ENCODE measurements at places on chromosomes 1 and 21.

GRCh38 chr1:71046891-71047634 lies 553 bp downstream of the PTGER3 start:
- no peak for DNase-seq

- DNase-seq, result no peak
Measured at GRCh38 chr1:50335036-50335435, 88.2 kb downstream of the DMRTA2 start.

- no peak for DNase-seq
Measured at GRCh38 chr1:117020526-117021156, 19.1 kb downstream of the CD101 start.

GRCh38 chr1:211343607-211344006 lies 17.0 kb downstream of the TRAF5 start:
- no peak for DNase-seq

DNA sequence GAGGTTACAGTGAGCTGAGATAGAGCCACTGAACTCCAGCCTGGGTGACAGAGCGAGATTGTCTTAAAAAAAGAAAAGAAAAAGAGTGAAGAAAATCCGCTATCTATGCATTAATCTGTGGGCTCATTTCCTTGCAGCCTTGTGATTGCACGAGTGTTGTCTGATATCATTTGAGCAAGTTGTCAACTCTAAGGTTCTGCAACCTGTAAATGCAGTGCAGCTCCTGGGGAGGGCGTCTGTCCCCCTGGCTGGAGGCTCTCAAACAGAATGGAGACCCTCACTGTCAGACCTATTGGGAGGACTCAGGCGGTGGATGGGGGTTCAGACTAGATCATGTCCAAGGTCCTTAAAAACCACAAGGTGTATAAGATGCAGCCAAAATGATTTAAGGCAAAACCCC lies 6.2 kb downstream of the CORT start:
- DNase-seq, result no peak

DNA sequence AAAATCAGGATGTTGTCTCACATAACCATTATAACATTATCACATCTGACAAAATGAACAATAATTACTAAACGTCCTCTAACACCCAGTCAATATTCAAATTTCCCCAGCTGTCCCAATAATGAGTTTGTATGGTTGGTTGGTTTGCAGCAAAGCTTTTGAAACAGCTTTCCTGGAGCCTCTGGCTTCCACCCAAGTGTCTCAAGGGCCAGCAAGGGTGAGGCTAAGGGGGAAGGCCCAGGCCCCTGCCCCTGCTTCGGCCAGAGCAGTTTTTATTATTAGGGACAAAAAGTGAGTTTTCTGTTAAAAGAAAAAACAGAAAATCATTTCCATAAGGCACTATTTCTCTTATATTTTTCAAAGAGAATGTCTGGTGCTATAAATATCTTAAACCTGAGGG lies 19.1 kb upstream of the AVPR1B start:
- no peak for DNase-seq

GRCh38 chr1:143611159-143611558 lies 360.6 kb downstream of the FAM72C start:
- no peak for DNase-seq

DNA sequence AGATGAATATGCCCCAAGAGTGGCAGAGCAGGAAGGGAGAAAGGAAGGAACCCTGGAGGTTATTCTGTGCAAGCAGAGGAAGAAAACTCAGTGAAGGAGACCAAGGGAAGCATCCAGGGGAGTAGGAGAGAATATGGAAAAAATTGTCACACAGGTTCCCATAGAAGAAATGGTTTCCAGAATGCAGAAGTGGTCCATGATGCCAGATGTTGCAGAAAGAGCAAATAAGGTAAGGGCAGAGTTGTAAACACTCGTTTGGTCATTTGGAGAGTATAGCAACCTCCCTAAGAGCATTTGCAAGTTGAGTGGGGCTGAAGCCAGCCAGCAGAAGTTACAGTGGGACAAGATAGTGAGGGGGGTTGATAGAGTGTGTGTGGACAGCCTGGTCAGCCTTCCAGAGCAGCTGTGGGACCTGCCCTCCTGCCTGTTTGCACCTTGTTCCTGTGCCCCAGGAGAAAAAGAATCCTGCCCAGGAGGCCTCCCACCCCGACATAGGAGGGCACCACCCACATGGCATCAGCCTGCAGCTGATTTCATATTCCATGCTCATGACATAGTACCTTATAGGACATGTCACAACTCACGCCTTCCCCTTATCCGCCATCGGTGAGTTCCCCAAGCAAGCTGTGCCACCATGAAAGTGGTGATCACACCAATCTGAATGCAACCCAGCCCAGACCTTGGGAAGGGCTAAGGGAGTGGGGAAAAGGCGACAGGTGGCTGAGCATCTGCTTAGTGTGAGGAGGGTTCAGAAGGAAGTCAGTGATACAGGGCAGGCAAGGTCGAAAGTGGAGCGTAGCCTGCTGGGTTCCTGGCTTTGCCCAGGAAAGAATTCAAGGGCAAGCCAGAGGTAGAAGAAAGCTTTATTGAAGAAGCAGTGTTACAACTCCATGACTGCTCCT lies 8.2 kb upstream of the NEK2 start:
- DNase-seq, result no peak

GRCh38 chr1:226988334-226988666 lies 48.2 kb downstream of the COQ8A start:
- DNase-seq, result no peak

GRCh38 chr1:85093644-85094043 lies 45.3 kb upstream of the MCOLN3 start:
- DNase-seq, result no peak

- DNase-seq, result no peak
Measured at GRCh38 chr1:201966171-201966570, 10.9 kb downstream of the TIMM17A start.

DNA sequence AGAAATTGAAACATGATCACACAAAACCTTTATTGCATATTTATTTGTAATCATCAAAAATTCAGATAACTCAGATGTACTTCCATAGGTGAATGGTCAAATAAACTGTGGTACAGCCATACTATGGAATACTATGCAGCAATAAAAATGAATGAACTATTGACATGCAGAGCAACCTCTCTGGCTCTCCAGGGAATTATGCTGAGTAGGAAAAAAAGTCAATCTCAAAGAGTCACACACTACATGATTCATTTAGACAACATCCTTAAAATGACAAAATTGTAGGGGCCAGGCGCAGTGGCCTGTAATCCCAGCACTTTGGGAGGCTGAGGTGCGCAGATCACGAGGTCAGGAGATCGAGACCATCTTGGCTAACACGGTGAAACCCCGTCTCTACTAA lies 104.0 kb downstream of the TPR start:
- DNase-seq, result no peak

GRCh38 chr1:165884009-165884689 lies 56.7 kb downstream of the UCK2 start:
- DNase-seq, result no peak

DNA sequence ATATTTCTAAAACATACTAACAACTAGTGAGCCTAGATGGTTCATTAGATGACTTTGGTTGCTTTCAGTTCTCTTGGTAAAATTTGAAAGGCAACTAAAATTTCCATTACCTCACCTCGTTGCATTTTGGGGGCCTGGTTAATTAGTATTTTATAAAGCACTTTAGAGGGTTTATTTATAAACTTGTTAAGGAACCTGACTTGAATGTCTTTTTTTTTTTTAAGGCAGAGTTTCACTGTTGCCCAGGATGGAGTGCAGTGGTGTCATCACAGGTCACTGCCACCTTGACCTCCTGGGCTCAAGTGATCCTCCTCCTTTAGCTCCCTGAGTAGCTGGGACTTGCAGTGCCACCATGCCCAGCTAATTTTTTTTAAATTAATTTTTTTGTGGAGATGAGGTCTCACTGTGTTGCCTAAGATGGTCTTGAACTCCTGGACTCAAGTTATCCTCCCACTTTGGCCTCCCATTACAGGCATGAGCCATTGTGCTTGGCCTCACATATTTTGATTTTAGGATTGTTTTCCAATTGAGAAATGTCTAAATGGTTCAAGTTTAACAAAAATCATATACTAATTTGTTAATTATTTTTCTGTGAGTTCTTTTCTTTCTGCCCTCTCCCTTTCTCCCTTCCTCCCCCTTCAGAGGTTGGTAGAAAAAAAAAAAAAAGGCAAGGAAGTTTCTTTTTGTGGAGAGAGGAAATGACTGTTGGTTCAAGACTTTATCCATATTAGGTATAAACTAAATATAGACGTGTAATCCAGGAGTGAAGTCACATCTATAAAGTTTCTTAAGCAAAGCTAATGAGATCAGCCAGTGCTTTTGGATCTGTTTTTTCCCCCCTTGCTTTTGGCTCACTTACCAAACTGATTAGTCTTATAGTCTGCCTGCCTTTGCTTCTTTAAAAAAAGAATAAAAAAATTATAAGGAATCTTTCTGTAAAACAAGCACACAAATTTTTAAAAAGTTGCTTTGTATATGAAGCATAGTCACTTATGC lies 24.7 kb downstream of the CLIC4 start:
- DNase-seq, result peak; percentile 57

All from NCI-H226 (cell line).